NT2/D1 (cell line): ENCODE measurements at places on chromosomes 16 and 17.
A peak's percentile ranks its signal among the peaks of the same experiment; 100 is the strongest.

GRCh38 chr17:50265690-50266315 is 8.5 kb upstream of the TMEM92 start:
- DNase-seq, result no peak

- DNase-seq, result no peak
These were observed 35.7 kb upstream of the SSTR5 start for GRCh38 chr16:1036726-1037393.

DNA sequence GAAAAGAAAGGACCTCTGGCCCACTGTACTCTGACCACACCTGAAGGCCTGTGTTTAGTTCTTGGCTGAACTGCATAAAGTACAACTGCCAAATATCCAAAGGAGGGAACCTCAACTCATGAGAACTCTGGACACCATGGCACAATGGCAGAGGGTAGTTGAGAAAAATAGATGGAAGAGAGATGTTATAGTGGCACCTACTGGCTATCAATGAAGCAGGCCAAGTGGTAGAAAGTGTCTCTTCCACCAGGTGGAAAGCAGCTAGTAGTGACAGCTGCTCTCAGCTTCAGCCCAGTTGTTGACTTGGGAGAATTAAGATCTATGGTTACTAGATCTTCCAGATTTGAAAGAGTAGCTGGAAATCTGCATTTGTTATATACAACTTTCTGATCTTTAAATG is 3.2 kb downstream of the MED31 start:
- DNase-seq, result no peak

DNA sequence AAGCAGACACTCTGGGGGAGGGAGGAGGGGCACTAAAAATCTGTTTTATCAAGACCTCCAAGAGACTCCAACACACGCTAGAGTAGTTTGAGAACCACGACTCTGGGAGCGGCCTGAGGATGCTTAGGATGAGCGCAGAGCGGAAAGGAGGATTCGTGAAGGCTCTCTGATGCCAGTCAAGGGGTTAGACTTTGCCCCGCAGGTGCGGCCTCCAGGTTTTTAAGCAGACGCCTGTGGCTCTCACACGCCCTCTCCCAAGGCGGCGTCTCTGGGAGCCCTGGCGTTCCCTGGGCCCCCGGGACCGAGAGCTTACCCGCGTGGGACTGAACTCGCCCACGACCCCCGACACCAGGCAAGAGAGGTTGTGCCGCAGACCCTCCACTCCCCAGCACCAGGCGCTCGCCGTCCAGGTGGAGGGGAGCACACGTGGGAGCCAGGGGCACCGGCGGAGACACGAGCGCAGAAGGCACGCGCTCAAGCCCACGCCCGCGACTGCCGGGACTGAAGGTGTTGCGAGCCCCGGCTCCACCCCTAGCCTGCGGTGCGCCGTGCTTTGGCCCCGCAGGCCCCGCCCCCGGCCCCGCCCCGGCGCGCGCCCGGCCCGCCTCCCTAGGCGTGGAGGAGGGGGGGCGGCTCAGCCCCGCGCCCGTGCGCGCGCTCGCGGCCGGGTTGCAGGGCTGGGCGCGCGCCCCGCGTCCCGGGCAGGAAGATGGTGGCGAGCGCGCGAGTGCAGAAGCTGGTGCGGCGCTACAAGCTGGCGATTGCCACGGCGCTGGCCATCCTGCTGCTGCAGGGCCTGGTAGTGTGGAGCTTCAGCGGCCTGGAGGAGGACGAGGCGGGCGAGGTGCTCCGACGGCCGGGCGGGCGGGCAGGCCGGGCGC is at the start of gene XYLT2:
XYLT2 (plus strand) TSS at position 695 of the 881 bp plus-strand sequence; CDS start at position 710, 15 bp downstream.
- DNase-seq, result peak; percentile 57

DNA sequence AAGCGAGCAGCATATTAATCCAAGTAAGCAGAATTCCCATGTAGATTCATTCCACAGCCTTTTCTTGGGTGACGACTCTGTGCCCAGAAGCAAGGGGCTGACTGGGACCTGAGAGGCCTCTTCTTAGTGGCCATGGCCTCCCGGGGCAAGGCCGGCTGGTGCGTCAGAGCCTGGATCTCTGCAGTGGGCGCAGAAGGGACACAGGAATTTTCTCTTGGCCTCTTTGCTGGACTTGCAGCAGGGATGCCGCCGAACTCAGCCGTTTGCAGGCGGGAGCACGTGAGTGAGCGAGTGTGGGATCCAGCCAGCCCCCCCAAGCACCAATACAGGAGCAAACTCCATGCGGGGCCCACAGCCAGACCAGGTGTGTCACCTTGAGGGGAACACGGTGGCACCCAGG is 151.8 kb downstream of the RPTOR start:
- no peak for DNase-seq

DNA sequence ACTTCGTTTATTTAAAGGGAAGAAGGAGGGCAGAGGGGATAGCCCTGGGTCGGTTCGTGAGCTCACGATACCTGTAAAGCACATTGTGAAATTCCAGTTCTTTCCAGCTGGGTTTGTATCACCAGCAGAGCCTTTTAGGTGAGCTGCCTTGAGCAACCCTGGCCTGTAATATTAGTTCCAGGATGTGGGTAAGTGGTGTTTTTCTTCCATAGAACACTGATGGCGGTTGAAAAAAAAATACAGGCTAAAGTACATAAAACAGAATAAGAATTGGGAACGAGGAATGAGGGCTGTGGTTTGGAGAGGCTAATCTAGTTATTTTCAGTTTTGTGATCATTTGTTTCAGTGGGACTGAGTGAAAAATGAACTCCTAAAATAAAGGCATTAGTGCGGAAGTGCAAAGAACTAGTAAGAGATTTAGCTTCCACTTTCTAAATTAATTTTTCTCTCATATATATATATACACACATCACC is 20.6 kb downstream of the HS3ST3B1 start:
- DNase-seq, result no peak

DNA sequence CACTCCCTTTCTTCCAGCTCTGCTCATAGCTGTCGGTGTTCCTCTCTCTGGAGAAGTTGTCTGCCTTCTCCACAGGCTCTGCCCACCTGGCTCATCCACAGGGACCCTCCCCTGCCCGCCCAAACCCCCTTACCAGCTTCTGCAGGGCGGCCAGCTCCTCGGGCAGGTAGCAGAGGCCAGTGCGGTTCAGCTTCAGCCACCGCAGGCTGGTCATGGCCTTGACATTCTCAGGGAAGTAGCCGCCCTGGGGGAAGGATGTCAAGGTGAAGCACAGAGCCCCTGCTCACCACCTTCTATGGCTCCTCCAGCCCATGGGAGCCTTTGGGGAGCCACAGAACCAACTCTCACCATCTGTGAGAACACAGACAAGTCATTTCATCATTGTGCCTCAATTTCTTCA is 1.8 kb downstream of the FLII start:
- DNase-seq, result no peak

DNA sequence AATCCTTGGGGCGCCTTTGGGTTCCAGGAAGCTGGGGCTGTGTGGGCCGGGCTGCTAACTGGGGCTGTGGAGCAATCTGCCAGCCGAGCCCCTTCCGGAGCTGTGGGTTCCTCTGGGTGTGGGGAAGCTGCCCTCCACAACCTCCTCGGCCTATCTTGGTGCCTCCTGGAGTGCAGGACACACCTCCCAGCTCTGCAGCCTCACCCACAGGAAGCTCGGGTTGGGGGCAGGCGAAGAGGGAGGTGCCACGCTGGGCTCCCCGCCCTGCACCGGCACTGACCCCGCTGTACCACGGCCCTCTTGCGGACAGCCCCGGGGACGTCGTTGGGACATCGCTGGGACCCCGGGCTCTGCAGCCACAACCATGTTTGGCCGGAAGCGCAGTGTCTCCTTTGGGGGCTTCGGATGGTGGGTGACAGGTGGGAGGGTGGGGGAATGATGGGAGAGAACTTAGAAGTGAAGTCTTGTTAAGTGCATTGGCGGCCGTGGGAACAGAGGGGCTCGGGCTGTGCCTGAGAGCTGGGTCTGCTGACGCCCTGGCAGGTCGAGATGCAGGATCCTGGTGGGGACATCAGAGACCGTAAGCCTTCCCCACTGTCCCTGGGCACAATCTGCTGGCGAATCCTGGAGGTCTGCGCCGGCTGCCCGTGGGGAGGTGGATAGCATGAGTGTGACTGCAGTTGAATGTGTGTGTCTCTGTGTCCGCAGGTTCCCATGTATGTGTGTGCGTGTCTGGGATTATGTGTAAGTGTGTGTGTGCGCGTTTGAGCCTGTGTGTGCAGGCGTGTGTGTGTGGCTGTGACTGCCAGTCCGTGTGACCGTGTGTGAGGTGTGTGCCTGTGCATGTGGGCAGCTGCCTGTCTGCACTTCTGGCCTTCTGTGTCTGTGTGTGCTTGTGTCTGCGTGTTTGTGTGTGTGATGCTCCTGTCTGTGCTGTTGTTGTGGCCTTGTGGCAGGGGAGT is at the start of gene RAP1GAP2:
RAP1GAP2 (plus strand) TSS at position 275 of the 962 bp plus-strand sequence; CDS start at position 365, 90 bp downstream.
- DNase-seq, result no peak

DNA sequence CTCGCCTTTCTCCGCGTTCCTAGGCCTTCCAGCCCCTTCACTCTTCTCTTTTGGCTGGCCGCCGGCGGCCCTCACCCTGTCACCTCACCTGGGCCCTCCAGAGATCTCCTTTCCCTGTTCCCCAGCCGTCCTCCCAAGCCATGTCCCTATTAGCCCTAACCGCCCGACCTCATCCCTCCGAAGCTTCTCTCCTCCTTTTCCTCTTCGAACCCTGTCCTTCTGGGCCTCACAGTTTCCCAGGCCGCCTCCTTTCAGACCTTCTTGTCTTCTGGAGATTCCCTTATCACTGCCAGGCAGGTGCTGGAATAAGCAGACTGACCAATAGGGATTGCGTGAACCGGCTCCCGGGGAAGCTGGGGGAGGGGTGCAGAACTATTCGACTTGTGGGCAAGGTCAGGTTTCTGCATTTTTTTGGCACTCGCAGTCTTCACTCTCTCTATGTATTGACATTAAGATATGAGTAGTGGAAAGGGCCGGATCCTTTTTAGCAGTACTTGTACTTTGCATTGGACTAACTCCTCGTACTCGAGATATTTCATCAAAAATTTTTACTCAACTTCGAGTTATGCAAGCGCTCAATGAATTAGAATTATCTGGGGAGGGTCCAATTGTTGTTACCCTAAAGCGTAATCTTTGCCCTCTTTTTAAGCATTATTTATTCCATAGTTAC is 690 bp downstream of the RHOT1 start:
- no peak for DNase-seq

DNA sequence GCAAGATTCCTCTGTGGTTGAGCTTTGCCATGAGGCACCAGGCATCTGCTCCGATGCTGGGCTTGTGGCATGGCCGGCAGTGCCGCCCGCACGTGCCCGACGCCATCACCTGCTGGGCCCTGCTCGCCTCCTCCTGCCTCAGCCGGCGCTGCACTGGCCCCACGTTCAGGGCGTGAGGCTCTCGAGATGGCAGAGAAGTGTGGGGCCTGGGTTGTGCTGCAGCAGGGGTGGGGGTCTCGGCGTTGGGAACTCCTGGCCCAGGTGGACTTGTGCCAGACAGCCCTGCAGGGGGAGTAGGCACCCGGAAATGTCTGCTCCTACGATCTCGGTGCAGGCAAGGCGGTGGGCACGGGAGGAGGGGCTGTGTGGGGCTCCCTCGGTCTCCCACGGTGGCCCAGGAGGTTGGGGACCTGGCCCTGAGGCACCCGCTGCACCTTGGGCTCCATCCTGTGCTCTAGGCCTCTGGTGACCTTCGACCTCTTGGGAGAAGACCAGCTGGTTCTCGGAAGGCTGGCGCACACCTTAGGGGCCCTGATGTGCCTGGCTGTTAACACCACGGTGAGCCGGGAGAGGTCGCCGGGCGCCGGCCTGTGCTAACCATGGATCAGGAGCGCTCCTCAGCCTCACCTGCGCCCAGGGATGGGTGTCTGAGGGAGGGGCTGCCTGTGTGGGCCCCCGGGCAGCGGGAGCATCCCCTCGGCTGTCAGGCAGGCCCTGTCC is 13.5 kb downstream of the TELO2 start:
- no peak for DNase-seq

DNA sequence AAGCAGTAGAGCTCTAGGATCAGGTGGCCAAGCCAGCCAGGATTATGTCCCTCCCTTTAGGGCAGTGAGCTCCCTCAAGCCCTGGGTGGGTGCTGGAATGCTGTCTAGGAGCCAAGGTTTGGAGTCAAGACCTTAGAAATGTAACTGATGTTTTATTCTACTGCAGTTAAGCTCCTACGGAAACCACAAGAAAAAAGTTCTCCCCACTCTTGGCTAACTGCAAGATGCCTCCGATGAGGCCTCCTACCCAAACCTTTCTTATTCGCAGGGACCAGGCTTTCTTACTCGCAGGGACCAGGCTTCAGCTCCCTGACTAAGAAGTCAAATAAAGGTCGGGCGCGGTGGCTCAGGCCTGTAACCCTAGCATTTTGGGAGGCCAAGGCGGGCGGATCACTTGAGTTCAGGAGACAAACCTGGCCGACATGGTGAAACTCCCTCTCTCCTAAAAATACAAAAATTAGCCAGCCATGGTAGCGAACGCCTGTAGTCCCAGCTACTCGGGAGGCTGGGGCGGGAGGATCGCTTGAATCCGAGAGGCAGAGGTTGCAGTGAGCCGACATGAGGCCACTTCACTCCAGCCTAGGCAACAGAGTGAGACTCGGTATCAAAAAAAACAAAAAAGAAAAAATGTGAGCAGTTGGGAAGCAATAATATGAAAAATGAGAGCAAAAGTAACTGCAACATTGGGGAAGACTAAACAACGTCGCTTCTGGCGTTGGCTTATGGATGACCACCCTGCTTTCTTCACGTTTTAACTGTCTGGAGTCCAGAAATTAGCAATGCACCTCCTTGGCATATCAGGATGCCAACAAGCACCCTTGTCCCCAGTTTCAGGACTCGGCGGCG is 31.7 kb upstream of the ARL4D start:
- DNase-seq, result no peak

DNA sequence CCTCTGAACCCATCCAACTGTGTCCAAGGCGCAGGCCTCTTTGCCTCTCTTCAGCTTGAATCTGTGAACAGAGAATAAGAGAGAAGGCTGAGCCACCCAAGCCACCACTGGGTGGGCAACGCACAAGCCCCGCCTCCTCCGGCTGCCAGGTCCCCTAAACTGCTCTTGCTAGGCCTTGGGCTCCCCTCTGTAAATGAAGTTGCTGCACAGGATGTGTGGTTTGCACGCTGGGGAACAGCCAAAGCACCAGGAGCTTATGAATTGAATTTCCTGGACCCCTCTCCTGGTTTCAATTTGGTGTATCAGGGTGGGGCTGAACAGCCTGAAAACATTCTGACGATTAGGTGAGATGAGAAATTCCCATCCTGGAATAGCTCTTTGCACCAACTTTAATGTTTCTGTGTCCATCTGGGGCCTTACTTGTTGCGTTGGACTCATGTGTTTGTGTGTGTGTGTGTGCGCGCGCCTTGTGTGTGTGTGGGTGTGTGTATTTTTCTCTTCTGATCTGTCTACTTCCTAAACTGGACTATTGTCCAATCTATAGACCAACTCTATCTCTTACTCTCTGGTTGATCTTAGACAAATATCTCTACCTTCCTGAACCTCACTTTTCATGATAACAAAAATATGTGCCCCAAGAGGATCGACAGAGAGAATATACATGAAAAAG is 2.3 kb downstream of the CCL1 start:
- no peak for DNase-seq
